ENCODE measurements at places on chromosomes 4 and X. TPM values are rescaled to one million over a fixed set of nuclear protein-coding genes. Genes with fewer than 3 reads are reported as not detected.

BST1 gene
- 3.0 TPM for total RNA-seq

GRCh38 chrX:74160358-74160757, 143.6 kb upstream of the ZCCHC13 start:
- DNase-seq = no peak

GRCh38 chr4:182416067-182416466, 172.9 kb downstream of the TENM3 start:
- no peak for DNase-seq

DNA sequence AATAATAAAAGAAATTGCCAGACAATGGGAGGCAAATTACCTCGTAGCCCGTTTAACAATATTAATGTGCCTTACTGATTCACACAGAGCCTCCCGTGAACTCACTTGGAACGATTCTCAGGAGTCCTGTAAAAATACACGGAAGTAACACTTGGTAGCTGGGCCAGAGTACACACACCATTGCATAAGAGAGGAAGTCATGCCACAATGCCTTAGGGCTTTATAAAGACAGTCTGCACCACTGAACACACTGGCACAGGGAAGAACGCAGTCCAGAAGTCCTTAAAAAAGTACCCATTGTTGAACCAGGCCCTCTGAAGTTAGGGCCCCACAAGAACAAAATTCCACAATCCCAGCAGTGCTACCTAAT, 15.1 kb downstream of the SLC2A9 start:
- peak; percentile 42 for DNase-seq

- no peak for DNase-seq
Measured at GRCh38 chrX:56318076-56318475, 85.9 kb downstream of the KLF8 start.

DNA sequence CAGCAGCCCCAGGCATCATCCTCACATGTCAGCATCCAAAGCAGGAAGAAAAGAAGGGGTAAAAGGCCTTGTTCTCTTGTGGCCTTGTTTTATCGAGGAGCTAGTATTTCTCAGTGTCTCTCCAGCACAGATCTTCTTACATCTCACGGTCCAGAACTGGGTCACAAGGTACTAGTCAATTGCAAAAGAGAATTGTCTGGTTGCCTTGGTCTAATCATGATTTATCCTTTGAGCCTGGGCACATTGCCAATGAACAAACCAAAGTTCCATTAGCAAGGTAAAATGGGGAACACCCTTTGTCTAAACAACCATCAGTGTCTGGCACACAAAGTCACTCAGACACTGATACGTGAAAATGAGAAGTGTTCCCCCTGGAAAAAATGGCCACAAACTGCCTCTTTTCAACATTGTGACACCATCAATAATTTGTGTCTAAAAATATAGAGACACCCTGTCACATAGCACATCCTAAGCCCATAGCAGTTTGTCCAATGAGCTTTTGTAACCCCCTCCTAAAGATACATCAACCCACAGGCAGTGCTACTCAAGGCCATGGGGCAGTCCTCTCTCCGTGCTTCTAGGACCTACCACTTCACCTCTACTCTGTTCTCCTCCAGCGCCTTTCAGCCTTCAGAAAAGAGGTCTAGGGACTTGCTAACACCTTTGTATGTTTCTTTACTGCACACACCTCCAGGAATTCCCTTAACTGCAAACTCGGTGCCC, 534.4 kb downstream of the MID1IP1 start:
- DNase-seq = no peak

DNA sequence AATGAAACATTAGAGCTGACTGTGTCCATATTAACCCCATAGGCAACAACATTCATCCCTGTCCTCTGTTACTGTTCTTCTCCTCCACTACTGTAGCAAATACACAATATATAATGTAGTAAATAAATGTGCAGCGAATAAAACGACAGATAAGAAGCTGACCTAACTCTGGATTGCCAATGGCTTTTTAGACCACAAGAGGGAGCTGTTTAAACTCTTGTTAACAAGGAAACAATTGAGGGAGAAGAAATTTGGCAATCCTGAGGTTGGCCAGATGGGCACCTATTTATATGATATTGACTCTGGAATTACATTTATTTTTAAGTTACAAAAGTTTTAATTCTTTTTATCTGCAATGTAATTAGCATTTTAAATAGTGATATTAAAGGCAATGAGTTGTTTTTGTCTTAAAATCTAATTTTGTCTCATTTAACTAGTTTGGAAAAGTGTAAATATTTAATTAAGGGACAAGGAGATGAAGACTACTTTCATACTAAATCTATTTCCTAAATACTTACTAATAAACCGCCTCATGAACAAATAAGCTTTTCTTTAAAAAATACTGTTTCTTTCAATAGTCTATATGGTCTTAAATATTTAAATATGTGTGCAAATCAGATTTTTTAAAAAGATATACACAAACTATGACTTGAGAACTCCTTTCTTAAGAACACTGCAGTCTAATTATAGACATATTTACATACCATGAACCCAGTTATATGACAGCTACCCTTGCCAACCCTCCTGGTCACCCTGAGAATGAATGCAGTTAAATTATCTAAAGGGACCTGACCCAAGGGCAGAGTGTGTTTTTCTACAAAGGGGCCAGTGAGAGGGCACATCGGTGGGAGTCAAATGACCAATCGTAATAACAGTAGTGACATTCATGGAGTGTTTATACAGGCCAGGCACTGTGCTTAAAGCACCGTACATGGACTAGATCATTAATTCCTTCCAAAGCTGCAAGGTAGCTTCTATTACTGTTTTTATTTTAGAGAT, 52.9 kb upstream of the HPF1 start:
- DNase-seq = peak; percentile 39

GRCh38 chrX:133542476-133542875, 127.2 kb upstream of the GPC4 start:
- DNase-seq = no peak

GRCh38 chr4:45741897-45742296, 382.0 kb downstream of the GABRG1 start:
- DNase-seq = no peak

DNA sequence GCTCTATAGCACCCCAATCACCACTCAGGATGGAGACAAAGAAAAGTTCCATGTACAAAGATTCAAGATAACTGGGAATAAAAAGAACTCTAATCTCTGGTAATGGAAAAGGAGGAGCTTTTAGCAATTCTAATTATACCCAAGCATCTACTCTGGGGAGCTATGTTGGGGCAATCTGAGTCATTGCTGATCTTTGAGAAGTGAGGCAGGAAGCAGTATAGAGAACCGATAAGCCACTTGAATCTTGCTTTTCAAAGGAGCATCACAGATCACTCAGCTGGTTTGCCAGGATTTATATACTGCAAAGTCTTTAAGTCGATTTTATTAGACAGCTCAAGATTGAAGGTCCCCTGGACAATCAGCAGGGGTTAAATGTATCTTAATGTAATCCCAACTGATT, 220.0 kb downstream of the ENOX2 start:
- DNase-seq = no peak

GRCh38 chrX:106903291-106903824, at the start of gene RIPPLY1:
RIPPLY1 (minus strand) TSS chrX:106903341; CDS start chrX:106903287, 54 bp downstream.
- no peak for DNase-seq
